Astrocyte of the hippocampus (primary cell): ENCODE measurements at places on chromosomes 4 and X.

- DNase-seq = no peak
Observed at GRCh38 chr4:43765514-43765913, 683.1 kb downstream of the KCTD8 start.

DNA sequence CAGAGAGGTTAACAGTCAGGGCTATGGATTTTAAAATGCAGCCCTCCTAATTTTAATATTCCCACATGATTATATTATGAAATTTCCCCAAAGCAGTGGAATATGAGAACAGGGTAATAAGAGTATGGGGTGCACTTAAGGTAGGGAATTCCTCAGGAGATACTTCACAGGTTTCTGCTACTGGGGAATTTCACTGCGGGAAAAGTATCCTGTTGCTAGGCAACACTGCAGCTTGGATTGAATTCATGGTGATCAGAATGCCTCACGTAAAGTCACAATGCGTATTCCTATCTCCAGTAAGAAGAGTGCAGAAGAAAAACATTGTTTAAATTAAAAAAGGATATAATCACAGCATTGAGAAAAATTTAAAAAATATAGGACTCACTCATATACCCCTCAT is 398.1 kb upstream of the RPS6KA3 start:
- peak; percentile 31 for DNase-seq

GRCh38 chrX:107677909-107678308 is 49.6 kb downstream of the PRPS1 start:
- no peak for DNase-seq

- no peak for DNase-seq
Observed at GRCh38 chr4:3136454-3136853, 62.0 kb downstream of the HTT start.

DNA sequence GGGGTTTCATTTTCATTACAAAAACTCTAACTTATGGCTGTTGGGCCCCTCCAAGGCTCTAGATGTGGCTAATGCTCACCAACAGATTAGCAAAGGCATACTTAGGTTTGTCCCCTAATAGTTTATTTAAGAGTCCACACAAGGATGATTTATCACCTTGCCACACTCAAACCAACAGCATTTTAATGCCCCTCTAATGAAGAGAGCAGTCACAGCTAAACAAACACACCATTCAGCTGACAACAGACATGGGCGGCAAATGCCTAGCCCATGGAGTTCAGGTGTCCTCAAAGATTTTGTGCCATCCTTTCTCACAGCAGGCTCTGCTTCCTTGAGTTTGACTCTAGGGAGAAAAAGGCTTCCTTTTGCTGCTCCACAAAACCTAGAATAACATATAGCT is 61.8 kb upstream of the CITED1 start:
- DNase-seq = no peak

DNA sequence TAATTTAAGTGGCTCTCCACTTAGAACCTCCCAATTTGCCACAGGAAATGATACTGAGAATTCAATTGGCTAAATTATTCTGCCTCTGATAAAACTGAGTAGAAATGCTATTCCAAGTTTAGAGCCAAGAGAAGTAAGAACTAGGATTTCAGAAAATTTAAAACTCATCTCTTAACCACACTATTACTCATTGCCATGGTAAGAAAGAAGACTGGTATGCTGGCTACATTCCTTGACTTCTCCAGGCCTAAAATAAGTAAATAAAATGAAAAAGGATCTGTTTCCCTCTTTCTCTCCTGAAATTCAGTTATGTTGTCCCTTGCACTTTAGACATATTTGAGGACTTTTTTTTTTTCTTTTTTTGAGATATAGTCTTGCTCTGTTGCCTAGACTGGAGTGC is 23.3 kb downstream of the ZNF280C start:
- DNase-seq = peak; percentile 58

DNA sequence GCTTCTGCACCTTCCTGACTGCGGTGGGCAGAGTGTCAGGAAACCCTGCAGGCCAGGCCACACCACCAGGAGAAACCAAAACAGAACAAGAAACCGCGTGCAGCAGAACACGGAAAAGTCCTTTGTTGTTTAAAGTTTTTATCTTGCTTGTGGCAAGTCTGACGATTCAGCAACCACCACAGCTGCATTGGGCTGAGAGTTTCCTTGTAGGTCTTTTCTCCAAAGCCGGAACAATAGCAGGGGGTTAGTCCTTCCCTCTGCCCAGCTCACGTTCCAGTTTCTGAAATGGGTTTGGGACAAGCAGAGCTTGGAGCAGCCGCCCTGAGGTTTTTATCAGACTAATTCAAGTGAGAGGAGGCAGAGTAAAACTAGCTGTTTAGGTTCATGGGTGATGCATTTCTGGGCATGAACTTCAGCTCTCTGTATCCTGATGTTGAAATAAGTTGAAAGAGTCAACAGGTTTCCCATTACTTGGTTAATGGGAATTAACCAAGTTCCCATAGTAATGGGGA is 216.9 kb downstream of the PTTG2 start:
- peak; percentile 67 for DNase-seq

DNA sequence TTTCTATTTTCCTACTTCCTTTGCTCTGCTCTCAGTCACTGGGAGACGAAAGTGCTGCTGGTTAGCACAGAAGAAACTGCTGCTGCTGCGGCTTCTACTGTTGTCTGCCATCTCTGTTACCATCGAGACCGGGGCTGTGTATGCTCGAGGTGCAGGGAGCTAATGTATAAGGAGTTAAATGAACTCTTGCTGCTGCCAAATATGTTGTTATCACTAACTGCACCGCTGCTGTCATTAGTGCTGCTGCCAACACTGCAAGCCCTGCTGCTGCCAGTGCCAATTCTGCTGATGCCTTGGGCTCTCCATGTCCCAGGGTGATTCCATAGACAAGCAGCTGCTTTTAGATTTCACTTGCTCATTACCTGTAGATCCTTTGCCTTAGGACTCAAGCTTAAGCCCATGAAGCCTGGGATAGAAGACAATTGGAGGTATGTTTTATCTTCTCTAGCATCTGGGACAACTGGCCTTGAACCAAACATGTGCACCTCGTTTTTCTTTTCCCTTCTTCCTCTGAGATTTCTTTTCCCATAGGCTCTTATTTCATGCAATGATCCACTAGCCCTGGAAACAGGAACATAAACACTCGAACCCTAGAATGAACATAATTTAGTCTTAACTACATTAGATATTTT is 107.8 kb downstream of the CCSER1 start:
- peak; percentile 23 for DNase-seq

DNA sequence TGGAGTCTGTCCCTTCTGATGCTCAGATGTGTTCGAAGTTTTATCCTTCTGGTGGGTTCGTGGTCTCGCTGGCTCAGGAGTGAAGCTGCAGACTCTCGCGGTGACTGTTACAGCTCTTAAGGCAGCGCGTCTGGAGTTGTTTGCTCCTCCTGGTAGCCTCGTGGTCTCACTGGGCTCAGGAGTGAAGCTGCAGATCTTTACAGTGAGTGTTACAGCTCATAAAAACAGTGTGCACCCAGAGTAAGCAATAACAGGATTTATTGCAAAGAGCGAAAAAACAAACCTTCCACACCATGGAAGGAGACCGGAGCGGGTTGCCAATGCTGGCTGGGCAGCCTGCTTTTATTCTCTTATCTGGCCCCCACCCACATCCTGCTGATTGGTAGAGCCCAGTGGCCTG is 18.5 kb downstream of the SLC25A5 start:
- no peak for DNase-seq

- DNase-seq = no peak
Observed at GRCh38 chr4:20995015-20995414, 294.8 kb downstream of the PACRGL start.

- DNase-seq = no peak
Observed at GRCh38 chr4:10460313-10461047, 3.3 kb upstream of the ZNF518B start.

DNA sequence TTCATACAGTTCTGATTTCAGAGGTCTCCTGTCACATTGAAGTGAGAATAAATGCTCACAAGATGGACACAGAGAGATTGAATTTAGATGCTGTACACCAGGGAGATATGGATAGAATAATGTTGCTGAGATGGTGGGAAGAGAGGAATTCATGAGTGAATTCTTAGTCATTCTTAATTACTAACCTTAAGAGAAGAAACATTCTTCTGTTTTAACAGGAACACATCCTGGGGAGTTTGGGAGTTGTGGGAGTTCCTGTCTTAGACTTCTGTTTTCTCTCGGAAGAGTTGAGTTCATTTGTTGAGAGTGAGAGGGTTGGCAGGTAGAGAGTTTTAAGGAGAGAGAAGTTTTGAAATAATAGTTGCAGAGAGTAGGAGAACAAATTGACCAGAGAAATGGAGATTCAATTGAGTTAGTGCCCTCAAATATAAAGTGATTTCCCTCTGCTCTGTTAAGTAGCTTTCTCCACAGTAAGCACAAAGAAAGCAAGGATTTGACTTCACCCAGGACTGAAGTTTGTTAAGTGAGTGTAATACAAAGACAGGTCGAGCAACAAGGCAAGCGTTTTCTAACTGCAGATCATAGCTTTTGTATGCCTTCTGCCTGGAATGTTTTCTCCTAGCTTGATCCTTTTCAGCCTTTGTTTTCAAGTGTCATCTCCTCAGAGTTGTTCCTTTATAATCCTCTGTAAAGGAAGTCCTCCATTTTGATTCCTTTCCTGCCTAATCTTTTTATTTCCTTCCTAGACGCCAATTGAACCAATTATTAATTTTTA is 205.9 kb downstream of the RAPGEF2 start:
- peak; percentile 42 for DNase-seq

GRCh38 chr4:158020176-158020575 is 152.6 kb downstream of the GASK1B start:
- DNase-seq = peak; percentile 90

DNA sequence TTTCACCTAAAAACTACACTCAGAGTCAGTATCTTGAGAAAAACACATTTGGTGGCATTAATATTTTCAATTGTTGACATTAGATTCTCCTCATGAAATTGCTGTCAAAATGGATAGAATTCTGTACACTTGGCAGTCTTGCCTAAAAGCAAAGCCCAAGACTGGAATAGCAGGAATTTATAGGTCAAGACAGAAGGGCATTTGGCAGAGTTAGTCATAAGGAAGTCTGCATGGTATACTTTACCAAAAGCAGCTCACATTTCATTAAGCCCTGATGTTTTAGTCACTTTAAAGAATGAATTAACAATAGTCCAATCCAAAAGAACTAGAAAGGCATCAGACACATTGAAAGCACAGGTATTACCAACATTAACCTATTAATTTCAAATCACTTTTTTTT is 7.1 kb downstream of the CCDC160 start:
- DNase-seq = peak; percentile 8

DNA sequence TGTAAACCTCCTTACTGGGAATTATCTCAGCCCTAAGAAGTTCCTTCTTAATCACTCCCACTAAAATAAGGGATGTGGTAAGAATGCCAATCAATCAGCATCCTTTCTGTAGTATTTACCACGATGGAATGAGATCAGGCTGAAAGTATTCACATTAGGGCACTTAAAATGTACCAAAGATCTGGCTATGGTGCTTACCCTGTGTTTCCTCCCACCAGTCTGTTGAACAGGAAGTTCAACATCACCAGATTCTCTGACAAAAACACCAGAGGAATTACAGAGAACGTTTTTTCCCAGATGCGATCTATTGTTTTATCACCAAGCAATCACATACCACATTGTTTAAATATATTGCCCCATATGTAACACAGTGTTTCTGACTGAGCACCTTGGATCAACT is 2.1 kb upstream of the CLCN3 start:
- DNase-seq = peak; percentile 49

GRCh38 chr4:145101091-145101490 is 3.0 kb downstream of the ABCE1 start:
- DNase-seq = no peak

DNA sequence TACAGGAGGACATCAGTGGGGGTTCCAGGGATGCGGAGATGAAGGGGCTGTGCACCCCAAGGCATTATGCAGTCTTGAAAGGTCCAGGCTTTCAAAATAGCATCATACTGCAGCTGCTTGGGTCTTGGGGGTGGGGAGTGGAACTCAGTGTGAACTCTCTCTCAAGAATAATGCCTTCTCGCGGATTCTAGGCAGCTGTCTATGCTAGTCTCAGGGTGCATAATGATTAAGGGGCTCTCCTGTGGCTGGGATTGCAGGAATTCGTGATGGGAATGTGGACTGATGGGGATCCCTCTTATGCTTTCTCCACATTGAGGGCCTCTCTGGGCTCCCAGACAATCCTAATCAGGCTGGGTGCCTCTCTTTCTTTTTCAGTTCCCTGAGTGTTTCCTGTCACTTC is 172.2 kb upstream of the ARHGAP24 start:
- no peak for DNase-seq

DNA sequence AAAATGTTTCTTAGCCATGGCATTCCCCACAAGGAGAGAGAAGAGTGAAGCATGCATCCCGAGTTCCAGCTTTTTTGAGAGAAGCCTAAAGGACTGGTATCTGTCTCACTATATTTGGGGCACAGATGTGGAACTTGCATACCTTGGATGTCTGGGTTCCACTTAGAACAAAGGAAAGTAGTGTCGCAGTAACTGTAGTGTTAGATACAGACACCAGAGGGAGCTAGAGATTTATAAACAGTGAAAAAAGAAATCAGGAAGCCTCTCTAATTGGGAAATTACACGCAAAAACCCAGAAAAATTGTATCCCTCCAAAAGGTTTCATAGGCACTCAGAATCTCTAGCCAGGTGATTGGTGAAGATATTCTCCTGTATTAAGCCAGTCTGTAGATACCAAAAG is 34.4 kb downstream of the AGTR2 start:
- DNase-seq = peak; percentile 26

GRCh38 chrX:144297221-144297620 is 413.4 kb downstream of the UBE2NL start:
- no peak for DNase-seq

DNA sequence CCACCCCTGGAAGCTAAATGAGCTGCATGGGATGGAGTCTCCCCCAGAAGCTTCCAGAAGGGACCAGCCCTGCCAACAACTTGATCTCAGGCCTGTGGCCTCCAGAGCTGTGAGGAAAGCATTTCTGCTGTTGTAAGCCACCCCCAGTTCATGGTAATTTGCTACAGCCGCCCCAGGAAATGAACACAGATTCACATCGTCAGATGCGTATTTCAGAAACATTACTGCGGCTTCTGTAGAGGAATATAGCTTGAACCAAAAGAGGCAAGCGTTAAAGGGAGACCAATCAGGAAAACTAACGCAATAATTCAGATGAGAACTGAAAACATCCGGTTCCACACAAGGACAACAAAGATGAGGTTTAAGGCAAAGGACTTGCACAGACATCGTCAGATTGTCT is 128.4 kb upstream of the TBL1X start:
- no peak for DNase-seq

GRCh38 chrX:108159028-108159670 is 67.6 kb downstream of the ATG4A start:
- DNase-seq = no peak

- peak; percentile 18 for DNase-seq
Observed at GRCh38 chr4:188032170-188032569, 36.6 kb downstream of the ZFP42 start.

DNA sequence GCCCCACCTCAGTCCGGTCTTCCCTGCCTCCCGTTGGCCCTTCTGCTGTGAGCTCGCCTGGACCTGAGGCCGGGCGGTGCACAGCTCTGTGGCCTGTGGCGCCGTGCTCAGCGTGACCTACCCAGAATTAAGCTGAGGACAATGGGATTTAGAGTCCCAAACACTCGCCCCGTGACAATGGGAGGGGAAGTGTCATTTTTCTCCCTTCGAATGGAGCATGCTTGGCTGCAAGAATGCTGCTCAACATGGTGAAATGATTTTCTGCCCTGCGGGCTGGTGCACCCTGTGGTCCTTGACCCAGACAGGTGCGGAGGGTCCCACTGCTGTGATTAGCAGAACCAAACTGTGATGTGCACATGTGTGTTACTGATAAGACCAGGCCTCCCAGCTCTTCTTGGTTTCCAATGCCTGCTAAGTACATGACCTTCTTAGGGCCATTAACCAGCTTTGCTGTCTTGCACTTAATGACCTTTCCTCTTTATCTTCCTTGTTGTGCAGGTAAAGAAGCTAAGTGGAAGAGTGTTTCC is 772 bp downstream of the EOLA1 start:
- DNase-seq = no peak
